ENCODE measurements at places on chromosomes 6 and 20.

DNA sequence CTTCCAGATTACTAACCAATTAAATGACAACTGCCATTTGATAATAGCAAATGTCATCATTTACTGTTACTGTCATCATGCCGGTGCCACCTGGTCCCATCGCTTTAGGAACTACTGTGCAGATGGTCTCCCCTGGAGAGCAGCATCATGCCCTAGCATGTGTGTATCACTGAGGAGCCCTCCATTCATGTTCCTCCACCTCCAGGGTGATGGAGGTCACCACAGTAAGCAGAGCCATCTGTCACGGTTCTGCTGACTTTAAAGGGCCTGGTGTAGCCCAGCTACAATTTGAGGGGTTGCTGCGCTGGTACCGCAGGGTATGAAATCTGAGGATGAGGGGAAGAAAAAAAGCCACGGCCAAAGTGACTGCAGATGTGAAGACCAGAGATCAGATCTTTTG, 118.8 kb upstream of the KCNK16 start:
- no peak for DNase-seq

DNA sequence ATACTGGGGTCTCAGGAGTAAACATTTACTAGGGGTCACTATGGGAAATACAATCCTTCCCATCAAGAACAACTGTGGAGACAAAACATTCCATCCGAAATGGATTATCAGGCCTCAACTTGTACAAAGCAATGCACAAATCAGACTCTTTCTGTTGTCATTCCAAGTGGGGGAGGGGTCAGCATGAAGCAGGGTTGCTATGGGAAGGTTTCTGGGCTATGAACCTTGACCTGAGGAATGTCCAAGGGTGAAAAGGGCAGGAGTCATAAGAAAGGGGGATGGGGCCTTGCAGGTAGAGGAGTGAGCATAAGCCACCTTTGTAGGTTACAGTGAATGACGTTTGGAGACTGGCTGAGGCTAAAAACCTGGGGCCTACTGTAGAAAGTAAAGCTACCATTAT, 3.1 kb downstream of the METTL24 start:
- no peak for DNase-seq

DNA sequence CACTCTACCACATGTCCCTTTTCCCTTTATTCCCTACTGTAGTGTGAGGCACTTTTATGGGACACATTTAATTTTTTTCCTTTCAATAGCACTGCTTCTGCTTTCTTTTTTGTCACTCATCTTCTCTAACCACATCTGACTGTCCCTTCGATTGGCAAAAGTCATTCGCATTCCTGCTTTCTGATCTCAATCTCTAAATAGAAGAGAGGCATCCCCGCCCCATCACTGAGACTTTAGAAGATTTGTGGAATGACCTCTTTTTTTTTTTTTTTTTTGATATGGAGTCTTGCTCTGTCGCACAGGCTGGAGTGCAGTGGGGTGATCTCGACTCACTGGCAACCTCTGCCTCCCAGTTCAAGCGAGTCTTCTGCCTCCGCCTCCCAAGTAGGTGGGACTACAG, 9.1 kb downstream of the ZNF292 start:
- no peak for DNase-seq

- DNase-seq: no peak
These were observed 27.7 kb downstream of the ZBP1 start for GRCh38 chr20:57592263-57593092.

DNA sequence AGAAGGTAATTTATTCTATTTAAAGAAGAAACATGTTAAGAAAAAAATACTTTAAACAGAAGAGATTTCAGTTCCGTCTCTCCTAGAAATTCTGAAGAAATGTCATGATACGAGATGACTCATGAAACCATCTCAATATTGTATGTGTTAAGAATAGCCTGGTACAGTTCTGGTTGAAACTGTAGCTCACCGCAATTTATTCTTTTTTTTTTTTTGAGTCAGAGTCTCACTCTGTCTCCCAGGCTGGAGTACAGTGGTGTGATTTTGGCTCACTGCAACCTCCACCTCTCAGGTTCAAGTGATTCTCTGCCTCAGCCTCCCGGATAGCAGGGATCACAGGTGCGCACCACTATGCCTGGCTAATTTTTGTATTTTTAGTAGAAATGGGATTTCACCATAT, 103.3 kb downstream of the ARHGAP18 start:
- no peak for DNase-seq

- no peak for DNase-seq
These were observed 181.0 kb downstream of the MTFR2 start for GRCh38 chr6:136069119-136069518.

GRCh38 chr20:51077686-51078060, 54.8 kb upstream of the KCNG1 start:
- DNase-seq: no peak

DNA sequence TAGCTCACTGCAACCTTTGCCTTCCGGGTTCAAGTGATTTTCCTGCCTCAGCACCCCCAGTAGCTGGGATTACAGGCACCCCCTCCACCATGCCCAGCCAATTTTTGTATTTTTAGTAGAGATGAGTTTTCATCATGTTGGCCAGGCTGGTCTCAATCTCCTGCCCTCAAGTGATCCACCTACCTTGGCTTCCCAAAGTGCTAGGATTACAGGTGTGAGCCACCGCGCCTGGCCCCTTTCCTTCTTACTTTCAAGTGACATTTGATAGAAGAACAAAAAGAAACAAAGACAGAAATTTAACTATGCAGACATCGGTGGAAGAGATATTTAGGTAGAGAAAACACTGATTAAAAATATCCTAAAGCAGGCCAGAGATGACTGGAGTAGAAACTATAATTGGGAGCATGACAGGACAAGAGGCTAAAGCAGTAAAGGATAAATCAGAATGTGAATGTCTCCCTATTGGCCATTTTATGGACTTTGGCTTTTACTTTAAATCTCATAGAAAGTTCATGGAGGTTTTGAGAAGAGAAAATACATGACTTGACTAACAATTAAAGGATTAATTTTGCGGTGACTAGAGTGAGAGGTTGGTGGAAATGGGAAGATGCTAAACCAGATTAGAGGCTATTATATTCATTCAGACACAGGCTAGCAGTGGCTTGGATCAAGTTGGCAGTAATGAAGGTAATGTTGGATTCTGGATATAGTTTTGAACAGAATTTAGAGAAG, 2.2 kb upstream of the EYS start:
- DNase-seq: no peak

- DNase-seq: no peak
These were observed 28.7 kb downstream of the NTSR1 start for GRCh38 chr20:62737271-62737811.

DNA sequence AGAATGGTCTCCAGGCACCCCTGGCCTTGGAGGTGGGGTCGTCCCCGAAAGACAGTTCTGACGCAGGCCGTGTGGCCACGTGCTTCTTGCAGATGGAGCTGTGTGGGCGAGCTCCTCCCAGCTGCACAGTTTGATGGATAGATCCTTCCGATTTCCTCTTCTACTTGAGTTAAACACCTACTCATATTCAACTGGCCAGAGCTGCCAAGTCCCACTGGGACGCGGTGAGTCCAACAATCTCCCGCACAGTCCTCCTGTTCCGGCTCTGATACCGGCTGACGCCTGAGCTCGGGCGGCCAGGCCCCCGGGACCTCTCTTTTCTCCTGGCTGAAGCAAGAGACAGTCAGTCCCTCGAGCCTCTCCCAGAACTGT, 57.9 kb upstream of the DACT2 start:
- DNase-seq: no peak

- DNase-seq: no peak
These were observed 83.5 kb upstream of the PROKR2 start for GRCh38 chr20:5400164-5400762.

- DNase-seq: no peak
These were observed 27.5 kb upstream of the INSM1 start for GRCh38 chr20:20340443-20340842.

GRCh38 chr6:17012421-17013225, 89.2 kb upstream of the STMND1 start:
- DNase-seq: no peak

DNA sequence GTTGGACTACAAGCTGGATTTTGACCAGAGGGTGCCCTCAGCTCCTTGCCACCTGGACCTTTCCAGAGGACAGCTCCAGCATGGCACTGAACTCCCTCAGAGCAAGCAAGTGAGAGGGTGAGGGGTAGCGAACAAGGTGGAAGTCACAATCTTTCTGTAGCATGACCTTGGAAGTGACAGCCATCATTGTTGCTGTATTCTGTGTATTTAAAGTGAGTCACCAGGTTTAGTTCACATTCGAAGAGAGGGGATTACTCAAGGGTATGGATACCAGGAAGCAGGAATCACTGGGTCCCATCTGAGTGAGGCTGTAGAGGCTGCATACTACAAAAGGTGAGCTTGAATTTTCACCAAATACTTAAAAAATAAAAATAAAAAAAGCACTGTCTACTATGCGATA, 280.0 kb upstream of the SPTLC3 start:
- no peak for DNase-seq

DNA sequence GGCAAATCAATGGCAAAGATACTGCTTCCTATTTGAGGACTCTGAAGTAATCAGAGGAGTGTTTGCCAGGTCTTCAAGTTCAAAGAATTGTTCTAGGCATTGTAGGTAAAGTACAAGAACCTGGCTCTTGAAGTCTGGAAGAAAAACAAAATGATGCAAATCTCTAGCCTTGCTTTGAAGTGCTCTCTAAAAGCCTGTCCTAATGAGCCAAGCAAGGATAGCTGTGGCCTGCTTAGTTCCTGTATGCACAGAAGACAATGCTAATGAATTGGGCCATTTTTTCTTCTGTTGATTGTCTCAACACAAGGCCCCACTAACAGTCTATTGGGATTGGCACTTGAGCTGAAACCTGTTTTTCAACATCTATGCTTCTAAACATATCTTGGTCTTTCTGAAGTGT, 165.0 kb upstream of the POU3F2 start:
- DNase-seq: no peak

- DNase-seq: no peak
These were observed 417.1 kb downstream of the BCKDHB start for GRCh38 chr6:80523531-80523997.

- no peak for DNase-seq
These were observed 19.2 kb downstream of the MAPK13 start for GRCh38 chr6:36149476-36149875.

GRCh38 chr20:15909995-15910394, 663.3 kb downstream of the KIF16B start:
- DNase-seq: no peak

DNA sequence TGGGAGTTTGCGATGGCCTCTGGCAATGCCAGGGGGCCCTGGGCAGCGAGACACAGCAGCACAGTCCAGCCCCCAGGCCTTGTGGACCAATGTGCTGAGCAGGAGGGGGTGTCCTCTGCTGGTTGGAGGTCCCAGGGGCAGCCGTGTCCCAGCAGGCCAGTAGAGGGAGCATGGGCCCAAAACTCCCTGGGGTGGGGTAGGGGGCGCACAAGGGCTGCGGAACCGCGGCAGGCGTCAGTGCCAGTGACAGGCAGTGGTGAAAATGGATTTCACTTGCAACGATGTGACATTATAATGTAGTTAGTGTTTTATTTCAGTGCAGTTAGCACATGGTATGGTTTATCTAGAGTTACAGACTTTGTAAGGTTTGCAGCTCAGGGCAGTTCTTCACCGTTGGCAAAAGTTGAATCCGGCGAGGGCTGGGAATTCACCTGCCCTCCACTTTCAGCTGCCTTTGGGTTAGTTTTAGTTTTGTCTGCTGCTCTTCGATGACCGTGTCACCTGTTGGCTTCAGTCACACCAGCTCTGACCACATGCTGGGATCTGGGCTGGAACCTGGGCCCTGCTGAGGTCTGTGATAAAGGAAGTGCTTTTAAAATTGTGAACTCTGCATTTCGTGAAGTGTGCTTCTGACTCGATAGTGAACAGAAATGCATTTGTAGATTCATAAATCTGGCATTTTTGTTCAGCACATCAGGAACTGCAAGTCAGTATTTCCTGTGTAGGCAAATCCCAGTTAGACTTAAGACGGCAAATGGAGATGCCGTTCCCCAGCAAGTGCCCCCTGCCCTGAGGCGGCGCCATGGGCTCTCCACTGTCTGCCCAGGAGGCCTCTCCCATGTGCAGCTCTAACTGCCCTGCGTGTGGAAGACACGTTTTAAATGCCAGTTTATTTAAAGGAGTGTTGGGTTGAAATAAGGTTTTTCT, 46.8 kb downstream of the PYGB start:
- no peak for DNase-seq

DNA sequence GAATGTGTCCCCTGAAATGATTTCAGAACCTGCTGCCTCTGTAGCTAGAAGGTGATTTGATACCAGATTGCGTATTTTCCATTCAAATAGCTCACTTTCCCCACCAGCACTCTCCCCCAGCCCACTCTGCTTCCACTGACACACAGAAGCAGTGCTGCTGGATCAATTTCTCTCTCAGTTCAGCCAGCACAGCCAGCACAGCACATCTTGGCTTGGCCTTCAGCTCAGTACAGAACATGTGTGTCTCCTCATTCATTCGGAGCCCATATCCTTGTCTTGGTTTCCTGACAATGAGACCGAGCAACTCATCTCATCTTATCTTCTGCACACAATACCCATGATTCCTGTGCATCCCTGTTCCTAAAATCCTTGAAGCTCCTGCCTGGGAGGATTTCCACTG, 33.8 kb upstream of the CD83 start:
- DNase-seq: no peak

- DNase-seq: no peak
These were observed 2.4 kb upstream of the CCR6 start for GRCh38 chr6:167120583-167120903.

GRCh38 chr20:24937579-24937978, 11.5 kb upstream of the CST7 start:
- DNase-seq: no peak

DNA sequence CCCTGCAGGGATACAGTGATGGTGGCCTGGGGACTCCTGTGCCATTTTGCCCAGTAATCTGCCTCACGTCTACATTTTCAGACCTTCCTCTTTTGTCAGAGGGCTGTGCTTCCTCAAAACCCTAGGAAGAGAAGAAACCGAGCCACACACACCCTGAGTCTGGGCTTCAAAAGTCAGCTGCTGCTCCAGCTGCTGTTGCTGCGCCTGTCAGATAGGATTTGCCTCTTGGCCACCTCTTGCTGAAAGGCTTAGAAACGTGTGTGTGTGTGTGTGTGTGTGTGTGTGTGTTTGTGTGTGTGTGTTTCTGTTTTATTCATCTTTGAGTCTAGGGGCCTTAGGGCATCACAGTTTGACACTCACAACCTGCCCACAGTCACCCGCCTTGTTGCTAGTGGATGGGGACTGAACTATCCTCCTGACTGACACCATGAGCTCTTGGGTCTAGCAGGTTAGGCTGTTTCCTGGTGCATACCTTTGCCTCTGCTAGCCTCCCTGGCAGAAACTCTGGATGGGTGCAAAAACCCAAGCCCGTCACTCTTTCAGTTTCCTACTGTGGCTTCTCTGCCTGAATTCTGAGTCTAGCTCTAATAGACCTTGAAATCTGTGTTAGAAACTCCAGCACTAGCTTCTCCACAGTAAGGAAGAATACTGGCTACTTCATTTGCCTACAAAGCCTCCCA, 94.9 kb upstream of the CEP85L start:
- no peak for DNase-seq

- no peak for DNase-seq
These were observed 188.1 kb downstream of the UST start for GRCh38 chr6:148934961-148935360.

All from activated CD8-positive, alpha-beta memory T cell treated with anti-CD3 and anti-CD28 coated beads for 4 hours (primary cell).